Vagina (tissue), 2 donors: ENCODE measurements at places on chromosomes 4 and X. TPM values are rescaled to one million over a fixed set of nuclear protein-coding genes. Genes with fewer than 3 reads are reported as not detected.

DNA sequence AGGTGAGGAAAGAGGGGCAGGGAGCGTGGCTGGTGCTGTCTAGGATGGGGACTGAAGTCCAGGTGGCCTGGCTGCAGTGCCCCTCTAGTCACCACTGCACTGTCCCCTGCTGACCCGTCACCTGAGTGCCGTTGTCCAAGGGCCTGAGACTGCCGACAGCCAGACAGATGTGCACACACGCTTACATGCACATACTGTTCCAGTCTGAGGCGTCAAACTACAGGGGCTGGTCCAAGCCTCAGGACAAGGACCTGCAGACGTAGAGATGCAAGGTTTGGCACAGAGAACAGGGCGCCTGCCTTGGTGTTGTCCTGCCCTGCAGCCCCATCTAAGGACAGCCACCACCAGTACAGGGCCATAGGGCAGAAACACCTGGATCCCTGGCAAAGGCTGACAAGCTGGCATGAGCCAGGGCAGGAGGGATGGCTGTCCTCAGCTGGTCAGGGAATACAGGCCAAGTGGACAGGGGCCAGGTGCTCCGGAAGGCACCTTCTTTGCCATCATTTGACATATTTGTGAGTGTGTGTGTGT, 1.7 kb downstream of the SLC2A9 start:
- DNase-seq: no peak

DNA sequence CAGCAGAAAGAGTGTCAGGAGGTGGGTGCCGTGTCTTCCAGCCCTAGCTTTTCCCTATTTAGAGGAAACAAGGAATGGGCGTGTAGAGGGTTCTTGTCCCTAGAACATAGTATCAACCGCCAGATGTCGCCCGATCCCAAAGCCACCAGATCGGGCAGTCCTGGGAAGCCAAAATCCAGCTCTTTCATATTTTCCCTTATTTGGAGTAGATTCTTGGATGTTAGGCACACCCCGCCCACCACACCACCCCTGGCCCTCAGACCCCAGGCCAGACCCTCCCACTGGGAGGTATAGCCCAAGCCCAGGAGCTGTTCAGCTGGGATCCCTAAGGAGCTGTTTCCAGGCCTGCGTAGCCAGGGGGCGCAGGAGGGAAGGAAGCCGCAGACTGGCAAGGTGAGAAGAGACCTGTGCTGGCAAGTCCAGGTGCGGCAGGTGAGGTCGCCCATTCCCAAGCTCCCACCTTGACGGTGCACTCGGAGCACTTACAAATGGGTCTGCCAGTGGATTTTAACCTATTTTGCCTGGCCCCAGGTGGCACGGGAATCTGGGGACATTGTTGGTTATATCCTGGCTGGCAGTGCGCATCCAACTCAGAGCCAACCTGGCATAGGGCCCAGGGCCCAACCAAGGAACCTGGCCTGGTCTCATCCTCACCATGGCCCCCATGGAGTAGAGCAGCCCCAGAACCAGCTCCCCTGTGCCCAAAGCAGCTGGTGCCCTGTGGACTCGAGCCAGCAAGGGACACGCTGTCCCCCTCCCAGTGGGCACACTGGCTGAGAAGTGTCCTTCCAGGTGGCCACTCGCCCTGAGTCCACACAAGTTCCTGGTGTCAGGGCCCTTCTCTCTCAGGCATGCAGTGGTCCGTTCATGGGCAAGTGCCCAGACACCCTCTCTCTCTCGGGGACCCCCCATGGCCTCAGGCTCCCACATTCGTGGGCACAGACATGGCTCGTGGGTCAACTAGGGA, 811 bp downstream of the FLNA start:
- DNase-seq: no peak

The PABPC1L2A gene
- not detected for total RNA-seq

The TIGD4 gene
- 0.49 TPM for total RNA-seq

DNA sequence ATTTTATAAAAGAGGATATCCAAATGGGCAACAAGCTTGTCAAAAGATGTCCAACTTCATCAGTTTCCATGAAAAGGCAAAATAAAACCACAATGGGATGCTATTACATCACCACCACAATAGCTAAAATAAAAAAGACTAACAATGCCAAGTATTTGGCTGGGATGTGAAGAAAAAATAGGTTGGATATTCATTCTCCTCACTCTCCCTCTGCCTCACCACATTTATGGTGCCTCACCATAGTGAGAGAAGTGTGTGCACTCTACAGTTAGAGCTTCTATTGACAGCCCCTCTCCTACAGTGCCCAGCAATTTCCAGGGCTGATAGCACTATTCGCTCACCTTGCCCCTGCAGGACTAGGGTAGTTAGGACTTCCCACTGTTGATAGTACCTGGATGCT, 25.5 kb downstream of the VEGFC start:
- DNase-seq: no peak

DNA sequence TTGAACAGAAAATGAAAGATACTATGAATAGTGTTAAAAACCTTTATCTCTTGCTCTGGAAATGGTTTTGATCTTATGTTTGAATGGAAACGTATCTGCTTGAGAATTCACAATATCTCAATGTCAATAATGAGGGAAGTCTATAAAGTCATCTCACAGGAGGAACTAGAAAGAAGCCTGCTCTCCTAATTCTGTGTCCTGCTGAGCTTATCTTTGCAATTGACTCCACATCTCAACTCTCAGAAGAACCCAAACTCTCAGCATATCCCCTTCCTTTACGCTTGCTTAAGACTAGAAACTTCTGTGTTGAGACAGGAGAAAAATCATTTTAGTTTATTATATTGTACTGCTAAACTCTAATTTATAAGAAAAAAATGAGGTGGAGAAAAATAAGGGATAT, 8.3 kb upstream of the PF4V1 start:
- DNase-seq: no peak

The GRID2 gene
- not detected for total RNA-seq

GRCh38 chrX:39261446-39262147, 460.3 kb downstream of the MID1IP1 start:
- no peak for DNase-seq

The NKX3-2 gene
- total RNA-seq: 2.9 TPM

- DNase-seq: no peak
Measured at GRCh38 chr4:139036885-139037284, 21.3 kb downstream of the NOCT start.

The MAGEA2 gene
- not detected for total RNA-seq

- no peak for DNase-seq
Measured at GRCh38 chr4:88144866-88145300, 13.6 kb downstream of the ABCG2 start.

The ADH1B gene
- 891 TPM for total RNA-seq

- no peak for DNase-seq
Measured at GRCh38 chr4:7852568-7853185, 87.0 kb downstream of the AFAP1 start.

- DNase-seq: no peak
Measured at GRCh38 chr4:82774711-82775171, 23.9 kb downstream of the SCD5 start.
